ENCODE measurements at places on chromosomes 13 and 19.

DNA sequence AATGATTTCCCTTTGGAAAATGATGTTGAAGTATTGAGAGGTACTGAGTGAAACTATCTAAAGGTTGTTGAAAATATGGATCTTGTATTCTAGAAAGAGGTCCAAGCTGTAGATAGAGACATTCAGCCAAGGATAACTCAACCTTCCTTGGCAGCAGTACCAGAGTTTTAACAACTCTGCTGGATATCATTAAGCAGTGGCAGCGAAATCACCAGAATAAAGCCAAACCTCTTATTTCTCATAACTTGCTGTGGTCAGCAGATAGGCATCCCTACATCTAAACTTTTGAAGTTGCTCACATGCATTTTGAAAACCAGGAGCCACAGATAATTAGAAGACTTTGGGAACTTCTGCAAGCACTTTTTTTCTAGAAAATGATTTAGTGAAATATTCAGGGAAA is 559.8 kb downstream of the IRS2 start:
- no peak for DNase-seq

DNA sequence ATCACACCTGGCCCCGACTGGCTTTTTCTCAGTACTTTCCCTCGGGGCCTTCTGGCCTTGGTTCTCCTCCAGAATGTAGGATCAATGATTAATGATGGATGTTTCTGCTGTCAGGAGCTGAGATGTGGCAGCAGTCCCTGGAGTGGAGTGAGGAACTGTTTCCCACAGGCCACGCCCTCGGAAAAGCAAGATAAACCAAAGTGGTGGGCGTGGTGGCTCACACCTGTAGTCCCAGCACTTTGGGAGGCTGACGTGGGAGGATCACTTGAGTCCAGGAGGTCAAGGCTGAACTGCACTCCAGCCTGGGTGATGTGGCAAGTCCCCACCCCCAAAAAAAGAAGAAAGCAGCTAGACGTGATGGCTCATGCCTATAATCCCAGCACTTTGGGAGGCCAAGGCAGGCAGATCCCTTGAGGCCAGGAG is 7.1 kb upstream of the SHFL start:
- DNase-seq: no peak

DNA sequence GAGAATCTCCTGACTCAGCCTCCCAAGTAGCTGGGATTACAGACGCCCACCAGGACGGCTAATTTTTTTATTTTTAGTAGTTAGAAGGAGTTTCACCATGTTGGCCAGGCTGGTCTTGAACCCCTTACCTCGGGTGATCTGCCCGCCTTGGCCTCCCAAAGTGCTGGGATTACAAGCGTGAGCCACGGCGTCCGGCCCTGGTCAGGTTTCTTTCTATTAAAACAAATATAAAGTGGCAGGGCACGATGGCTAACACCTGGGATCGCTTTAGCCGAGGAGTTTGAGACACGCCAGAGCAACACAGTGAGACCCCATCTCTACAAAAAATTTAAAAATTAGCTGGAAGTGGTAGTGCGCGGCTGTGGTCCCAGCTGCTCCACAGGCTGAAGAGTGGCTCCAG is 1.5 kb upstream of the MED25 start:
- DNase-seq: no peak

GRCh38 chr13:112679932-112680677 is 9.7 kb upstream of the ATP11A start:
- peak; percentile 65 for DNase-seq

DNA sequence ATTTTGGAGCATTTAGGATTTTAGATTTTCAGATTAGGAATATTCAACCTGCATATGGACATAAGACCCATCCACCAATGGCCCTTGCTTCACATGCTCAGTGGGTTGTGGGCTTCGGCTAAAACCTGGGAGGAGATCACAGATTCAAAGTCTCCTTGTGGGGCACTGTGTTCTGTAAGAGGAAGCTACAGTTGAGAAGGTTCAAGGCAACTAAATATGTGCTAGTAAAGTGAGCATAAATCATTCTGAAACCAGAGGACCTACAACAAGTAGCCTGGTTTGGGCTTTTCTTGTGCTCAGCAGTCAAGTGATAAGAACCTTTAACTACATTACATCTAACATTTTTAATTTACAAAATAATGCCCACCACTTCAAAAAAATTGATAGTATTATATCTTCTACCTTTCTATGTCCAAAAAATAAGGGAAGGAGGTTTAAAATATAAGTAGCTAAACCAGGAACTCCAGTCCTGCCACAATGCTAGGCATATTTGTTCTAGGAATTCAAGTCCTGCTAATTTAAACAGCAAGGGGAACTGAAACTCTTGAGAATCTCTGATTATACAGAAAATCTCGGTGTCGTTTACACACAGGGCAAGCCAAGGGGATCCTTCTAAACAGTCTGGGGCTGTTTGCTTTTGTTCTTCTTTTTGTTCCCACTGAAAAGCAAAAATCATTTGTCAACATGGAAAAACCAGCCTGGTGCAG is 36.6 kb downstream of the FOXO1 start:
- no peak for DNase-seq

- DNase-seq: no peak
Observed at GRCh38 chr13:89786531-89786930, 1561.0 kb upstream of the MIR17HG start.

DNA sequence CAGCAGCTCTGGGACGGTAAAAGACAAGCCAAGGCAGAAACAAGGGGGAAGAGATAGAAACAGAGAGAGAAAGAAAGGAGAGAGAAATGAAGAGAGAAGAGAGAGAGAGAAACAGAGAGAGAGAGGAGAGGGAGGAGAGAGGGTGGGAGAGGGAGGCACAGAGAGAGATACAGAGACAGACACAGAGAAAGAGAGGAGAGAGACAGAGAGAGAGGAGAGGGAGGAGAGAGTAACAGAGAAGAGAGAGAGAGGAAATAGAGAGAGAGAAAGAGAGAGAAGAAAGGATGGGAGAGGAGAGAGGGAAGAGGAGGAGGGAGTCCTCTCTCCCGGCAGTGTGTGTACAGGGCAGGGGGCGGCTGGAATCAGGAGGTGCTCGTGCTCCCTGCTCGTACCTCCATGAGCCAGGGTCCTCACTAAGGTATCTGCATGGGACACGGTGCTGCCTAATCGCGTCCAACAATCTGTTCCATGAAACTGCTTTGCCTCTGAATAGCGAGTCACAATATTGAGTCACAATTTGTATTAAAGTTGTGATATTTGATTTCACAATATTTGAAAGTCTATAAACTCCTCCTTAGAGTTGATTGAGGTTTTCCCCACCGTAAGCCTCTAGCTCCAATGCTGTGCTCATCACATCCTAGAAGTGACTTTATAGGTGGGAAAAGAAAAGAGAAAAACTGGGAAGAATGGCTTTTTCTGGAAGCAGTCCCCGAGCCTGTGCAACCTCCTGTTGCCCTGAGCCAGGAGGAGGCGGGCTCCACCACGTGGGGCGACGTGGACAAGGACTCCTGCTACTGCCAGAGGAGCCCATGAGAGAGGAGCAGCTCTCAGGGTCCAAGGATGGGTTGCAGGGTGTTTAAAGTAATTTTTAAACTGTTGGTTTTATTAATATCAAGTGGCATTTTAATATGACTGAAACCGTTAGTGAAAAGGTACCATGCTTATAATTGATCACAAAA is 81.7 kb upstream of the ARHGEF7 start:
- DNase-seq: no peak

- no peak for DNase-seq
Observed at GRCh38 chr13:49044008-49044407, 68.3 kb downstream of the FNDC3A start.

- no peak for DNase-seq
Observed at GRCh38 chr13:110070511-110071120, 236.3 kb downstream of the COL4A1 start.

DNA sequence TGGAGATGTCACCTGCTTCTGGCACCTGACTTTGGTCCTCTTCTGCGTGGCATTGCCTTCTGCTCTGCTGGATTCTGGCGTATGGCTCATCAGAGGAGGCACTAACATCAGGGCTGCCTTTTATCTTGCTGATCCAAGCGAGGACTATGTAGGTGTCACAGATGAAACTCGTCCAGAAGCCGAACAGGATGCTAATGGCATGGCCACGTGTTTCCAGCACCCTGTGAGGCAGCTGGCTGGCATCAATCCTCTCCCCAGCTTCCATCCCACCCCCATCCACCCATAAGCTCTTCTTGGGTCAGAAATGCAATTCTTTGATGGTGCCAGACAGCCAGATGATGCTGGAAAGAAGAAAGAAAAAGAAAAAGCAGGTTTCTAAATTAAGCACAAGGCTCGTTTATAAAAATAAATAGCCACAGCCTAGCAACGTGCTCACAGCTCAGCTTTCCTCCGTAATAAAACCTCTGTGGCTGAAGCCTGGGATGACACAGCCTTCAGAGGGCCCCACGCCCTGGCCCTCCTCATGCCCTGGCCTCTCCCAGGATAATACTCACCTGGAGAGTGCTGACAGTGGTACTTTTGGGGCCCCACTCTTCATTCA is 212.9 kb upstream of the SERP2 start:
- DNase-seq: no peak
